ENCODE measurements at places on chromosomes 5 and 9.

DNA sequence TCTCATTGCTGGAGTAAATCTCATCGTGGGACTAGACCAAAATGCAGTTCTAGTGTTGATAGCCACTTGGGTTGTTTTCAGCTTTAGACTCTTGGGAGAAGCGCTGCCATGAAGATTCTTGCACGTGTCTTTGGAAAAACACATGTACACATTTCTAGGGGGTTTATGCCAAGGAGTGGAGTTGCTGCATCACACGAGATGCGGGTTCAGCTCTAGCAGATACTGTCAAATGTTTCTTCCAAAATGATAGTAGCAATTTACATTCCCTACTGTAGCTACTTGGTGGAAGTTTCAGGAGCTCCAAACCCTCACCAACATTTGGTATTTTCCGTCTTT, 52.3 kb upstream of the CPLX2 start:
- DNase-seq, result no peak

GRCh38 chr5:108654051-108654450, 93.6 kb upstream of the FER start:
- peak; percentile 40 for DNase-seq

- DNase-seq, result no peak
These were observed 94.7 kb upstream of the RUSC2 start for GRCh38 chr9:35395076-35395705.

GRCh38 chr5:171745602-171746001, 40.0 kb upstream of the SMIM23 start:
- no peak for DNase-seq

DNA sequence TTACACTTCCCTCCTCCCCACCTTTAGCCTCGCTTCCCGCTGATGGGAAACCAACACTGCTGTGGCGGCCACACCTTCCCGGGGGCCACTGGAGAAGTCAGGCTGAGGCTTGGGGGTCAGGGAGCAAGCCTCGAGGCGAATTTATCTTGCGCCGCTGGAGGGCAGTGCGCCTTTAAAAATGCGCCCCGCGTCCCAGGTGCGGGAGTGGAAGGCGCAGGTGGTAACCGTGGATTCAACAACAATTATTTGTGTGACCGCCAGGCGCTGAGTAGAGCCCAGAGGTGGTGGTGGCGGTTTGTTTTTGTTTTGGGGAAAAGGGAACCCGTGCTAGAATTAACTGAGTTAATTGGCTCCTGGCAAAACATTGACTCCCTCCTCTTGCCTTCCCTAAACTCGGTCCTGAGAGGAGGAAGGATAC, 1.1 kb downstream of the CFAP77 start:
- peak; percentile 13 for DNase-seq

DNA sequence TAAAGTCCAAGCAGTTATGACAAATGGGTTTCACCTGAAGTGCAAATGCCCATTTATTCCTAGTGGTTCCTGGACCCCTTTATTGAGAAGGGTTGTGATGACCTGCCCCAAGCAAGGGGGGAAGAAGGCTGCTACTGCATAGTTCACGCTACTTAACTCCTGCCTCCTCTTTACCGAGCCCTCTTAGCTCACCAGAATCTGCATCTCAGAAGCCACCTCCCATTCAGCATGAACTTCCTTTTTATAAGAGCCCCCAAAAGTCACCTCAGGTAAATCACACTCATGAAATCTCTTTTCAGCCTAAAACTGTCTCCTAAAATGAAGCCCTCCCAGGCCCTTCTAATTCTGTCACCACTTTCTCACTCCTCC, 26.6 kb upstream of the C9orf72 start:
- DNase-seq, result no peak

- peak; percentile 84 for DNase-seq
These were observed 885 bp downstream of the RNF44 start for GRCh38 chr5:176536132-176536901.

DNA sequence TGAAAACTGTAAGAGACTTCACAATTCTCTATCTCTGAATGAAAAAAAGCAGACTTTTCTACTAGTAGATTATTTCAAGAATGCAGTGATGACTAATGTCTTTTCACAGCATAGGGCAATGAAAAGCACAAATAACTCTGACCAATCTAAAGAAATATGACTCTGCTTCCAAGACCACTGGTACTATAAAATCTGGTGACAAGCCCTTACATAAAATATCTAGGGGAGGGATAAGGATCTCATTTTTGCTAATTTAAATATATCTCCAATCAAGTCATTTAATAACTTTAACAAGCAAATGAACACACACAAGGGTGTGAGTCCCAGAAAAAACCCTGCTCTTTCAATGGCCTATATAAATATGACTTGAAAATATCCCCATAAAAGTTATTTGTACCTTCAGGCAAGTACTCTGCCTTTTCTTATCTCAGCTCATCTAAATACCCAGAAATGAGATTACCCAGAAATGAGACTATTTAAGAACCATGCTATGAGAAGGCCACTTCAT, 105.2 kb downstream of the GNAQ start:
- DNase-seq, result peak; percentile 89

DNA sequence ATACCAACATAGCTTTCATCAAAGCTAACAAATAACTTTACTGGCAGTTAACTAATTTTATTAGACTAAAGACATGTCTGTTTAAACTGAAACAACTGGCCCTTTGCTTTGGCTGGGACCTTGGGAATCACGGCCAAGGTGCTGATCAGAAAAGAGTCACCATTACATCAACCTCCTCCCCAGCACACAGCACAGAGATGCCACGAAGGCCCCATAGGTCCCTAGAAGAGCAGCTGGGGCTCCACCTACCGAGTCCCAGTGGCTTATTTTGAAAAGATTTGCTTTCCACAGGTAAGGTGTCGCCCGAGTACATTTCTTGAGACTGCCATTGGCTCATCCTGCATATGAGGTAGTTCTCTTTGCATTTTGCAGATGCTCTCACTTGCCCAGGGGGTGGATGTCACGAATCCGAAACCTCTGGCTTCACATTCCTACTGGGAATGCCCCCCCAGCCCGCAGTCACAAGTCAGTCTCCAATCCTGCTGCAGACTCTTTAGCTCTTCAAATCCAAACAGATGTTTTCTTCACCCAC, 18.8 kb upstream of the HSD17B3 start:
- no peak for DNase-seq

DNA sequence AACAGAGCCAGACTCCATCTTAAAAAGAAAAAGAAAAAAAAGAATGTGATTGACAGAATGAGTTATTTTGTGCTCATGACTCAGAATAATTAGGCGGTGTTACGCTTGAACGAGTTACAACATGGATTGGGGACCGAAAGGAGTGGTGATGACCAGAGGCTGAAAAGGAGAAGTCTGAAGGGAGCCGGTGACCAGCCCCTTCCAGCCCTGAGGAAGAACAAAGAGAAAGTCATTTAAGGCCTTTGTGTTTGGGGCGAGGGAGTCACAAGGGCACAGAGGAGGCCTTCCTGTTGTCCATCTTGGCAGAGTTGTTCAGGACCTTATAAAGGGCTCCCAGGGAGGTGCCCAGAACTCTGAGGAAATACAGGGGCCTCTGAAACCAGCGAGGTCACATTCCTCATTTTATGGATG, 131.6 kb downstream of the GOLPH3 start:
- DNase-seq, result peak; percentile 56

DNA sequence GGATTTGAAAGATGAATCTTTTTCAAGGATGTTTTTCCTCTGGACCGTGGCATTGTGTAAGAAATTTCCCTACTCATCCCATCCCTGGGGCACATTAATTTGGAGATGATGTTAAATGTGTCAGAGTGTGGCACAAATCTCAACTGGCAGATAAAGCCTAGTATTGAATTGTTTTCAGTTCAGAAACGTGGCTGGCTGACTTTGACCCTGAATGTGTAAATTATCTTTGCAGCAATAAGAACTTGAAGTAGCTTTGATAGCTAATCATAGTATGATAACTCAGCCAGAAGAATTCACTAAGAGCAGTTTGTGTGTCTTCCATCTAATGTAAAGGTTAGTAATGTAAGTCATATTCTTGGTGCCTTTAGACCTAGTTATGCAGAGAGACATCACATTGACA, 238.4 kb upstream of the DMRT1 start:
- DNase-seq, result no peak

DNA sequence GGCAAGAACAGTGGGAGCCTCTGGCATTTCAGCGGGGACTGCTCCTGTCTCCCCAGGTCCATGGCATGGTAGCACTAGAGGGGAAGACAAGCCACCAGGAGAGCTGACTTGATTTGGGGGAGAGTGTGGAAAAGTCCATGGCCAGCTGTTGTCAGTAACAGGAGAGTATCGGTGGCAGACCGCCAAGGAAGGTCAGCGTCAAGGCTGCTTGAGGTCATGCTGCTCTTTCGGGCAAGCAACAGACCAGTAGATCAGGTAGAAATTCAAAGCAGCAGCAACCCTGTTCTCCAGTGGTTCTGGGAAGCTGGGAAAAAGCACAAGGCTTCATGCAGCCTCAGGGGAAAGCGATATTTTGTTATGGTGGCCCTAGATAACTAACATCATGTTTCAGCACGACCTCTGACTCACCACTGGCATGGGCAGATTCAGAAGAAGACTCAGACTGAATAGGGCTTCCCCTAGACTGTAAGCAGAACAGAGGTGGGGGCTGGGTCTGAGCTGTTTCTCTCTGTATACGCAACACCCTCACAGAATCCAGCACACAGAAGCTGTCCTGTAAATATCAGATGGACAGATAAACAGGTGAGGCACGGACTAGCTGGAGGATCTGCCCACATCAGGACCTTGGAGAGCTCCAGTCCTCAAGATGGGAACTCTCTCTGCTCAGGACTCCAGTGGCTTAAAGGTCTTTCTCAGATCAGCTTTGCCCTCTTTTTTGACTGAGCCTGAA, 35.2 kb upstream of the PLEKHG4B start:
- DNase-seq, result peak; percentile 61

- DNase-seq, result no peak
These were observed 11.7 kb upstream of the DOLPP1 start for GRCh38 chr9:129068990-129069861.

- DNase-seq, result peak; percentile 28
These were observed 469 bp downstream of the AGTPBP1 start for GRCh38 chr9:85741095-85741874.
